ENCODE measurements at places on chromosomes 16 and 17.

DNA sequence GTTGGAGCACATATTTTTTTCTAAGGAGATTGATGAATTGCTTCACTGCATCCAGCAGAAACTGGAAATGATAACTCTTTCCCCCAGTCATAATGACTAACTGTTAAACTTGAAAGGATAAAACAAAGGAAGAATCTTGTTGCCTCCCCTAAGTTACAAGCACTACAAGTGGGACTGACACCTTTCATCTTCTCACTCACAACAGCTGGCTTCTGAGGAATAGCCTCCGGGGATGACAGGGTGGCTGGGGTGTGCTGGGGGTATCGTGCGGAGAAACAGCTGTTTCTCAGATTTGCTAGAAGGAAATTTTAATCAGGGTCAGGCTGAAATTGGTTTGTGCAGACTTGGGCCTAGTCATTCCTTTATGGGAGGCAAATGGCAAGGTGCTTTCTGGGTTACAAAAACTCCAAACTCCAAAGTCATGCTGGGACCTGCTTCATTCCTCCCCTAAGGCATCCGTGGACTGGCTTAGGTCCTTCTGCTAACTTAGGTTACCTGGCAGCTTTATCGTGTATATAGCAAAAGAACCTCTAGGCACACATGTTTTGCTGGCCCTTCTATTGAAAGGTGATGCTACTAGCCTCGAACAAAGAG is 557.2 kb downstream of the TOX3 start:
- no peak for DNase-seq

DNA sequence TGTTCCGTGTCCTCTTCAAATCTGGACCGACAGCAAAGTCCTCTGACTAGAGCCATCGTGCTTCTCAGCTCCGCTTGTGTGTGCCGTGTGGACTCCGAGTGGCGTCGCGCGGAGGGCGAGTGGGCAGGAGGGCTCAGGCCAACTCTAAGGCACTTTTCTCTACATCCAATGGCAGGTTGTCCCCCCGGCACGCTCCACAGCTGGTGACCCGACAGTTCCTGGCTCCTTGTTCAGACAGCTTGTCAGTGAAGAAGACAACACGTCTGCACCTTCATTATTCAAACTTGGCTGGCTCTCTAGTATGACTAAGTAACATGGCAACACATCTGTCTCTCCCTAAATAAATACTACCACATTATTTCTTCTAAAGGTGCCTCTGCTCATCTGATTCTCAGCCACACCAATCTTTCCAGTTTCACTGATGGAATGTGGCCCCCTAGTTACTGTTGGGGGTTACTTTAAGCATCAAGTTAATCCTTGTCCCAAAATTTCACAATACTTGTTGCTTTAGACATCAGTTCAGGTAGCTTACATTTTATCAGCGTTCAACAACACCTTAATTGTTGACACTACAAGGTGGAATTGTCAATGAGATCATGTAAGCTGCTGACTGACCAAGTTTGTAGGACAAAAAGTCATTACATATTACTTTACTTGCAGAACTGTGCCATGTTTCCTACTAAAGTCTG is 15.4 kb downstream of the COG1 start:
- DNase-seq, result no peak

DNA sequence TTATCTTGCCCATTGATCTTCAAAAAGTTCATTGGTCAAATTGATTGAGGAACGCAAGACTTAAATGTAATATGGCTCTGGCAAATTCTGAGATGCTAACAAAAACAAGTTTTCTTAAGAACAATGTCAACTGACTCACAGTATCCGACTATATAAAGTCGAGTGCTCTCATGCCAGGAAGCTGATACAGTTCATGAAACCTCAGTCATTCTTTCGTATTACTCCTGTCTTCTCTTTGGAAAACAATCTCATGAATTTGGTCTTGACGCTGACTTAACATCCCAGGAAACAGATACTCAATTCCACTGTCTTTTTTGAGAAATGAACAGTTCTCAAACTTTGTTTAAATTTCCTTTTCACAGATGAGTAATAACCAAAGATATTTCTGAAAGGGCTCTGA is 704.9 kb downstream of the MAF start:
- no peak for DNase-seq

DNA sequence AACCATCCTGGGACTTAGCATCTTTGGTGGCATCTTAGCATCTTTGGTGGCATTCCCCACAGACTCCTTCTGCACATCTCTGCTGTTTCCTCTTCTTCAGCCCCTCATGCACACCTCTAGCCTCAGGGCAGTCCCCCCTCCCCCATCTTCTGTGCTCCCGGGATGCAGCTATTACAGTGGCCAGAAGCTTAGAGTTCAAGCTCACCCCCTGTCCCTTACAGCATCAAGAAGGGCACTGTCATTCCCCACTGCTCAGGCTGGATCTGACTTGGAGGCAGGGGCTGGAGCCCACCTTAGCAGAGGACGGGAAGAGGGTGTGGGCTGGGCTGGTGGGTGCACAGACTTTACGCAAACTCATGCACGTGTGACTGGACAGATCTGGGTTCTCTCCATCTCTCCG is 650 bp downstream of the EPN3 start:
- DNase-seq, result no peak

GRCh38 chr17:43665084-43665936 is 3.6 kb upstream of the MEOX1 start:
- no peak for DNase-seq

- DNase-seq, result no peak
These were observed 159.7 kb upstream of the TBX2 start for GRCh38 chr17:61239953-61240352.

GRCh38 chr16:53099318-53100130 is 44.7 kb downstream of the CHD9 start:
- peak; percentile 66 for DNase-seq

GRCh38 chr17:48498164-48498850 is 32.5 kb downstream of the HOXB1 start:
- no peak for DNase-seq

- no peak for DNase-seq
These were observed 996 bp downstream of the STRADA start for GRCh38 chr17:63740464-63741142.

DNA sequence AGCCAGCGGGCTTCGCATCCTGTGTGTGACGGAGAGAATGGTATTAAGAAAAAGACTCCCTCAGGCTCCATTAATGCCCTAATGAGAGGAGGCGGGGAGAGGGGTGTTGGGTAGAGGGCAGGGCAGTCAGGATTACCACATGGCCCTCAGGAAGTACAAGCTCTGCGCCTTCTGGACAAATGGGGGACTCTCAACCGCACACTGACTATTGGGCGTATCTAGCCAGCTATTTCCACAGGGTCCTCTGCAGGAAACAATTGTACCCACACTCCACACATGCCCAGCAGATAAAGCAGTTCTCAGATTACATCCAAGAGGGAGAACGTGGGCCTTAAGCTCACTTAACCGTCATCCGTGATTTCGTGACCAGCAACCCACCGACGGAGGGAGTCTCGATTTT is 14.7 kb downstream of the NXN start:
- DNase-seq, result no peak

DNA sequence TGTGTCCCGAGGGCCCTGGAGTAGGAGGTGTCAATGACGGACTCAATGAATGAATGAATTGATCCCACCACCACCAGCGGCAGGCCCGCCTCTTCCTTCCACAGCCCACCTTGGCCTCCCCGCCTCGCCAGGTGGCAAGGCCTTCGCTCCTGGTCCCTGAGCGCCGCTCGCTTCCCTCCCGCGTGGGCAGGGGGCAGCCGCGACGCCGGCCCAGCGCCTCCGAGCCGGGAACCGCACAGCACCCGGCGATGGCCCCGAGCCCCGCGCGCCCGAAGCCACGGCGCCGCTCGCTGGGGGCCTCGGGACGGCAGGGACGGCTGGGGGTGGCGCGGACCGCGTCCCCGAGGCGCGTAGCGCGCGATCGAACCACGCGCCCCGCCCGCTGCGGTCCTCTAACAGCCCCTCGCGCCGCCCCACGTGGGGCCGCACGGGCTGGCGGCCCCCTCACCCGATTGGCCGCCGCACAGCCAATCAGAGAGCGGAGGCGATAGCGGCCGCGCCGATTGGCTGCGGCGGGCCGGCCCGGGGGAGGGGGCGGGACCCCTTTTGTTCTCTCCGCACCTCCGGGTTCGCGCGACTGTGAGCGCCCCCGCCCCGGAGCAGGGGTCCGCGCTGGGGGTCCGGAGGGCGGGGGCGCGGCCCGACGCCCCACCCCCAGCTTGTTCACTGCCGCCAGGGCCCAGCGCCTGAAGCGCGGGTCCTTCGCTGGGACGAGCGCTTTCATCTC is 31.4 kb downstream of the ACTG1 start:
- DNase-seq, result peak; percentile 95

GRCh38 chr17:57624386-57624785 is 120.7 kb downstream of the CCDC182 start:
- DNase-seq, result no peak

DNA sequence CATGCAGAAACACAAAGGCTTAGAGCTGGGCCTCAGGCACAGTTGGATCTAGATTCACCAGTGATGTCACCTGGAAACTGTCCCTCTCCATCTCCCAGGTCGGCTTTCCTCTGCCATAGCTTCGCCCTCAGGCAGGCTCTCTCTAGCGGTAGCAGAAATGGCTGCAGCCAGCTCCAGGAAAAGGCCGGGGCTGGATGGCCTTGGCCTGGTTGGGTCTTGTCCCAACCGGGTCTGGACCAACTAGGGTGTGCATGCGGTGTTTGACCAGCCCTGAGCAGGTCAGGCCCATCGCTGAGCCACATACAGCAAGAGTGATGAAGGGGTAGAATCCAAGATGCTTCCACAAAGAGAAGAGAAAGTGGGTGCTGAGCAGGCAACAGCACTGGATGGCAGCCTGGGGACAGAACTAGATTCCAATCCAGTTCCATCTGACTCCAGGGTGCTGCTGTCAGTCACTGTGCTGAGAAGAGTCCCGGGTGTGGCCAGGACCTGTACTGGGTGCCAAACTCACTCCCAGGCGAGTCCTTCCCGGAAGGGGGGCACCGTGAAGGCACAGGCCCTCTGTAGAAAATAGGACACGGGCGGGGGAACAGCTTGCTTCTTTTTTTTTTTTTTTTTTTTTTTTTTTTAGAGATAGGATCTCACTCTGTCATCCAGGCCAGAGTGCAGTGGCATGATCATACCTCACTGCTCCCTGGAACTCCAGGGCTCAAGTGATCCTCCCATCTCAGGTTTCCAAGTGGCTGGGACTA is 51.8 kb downstream of the SOCS3 start:
- no peak for DNase-seq

- DNase-seq, result no peak
These were observed 231.1 kb downstream of the SOX9 start for GRCh38 chr17:72351884-72352346.

- DNase-seq, result no peak
These were observed 33.2 kb downstream of the IRX6 start for GRCh38 chr16:55357241-55357640.

DNA sequence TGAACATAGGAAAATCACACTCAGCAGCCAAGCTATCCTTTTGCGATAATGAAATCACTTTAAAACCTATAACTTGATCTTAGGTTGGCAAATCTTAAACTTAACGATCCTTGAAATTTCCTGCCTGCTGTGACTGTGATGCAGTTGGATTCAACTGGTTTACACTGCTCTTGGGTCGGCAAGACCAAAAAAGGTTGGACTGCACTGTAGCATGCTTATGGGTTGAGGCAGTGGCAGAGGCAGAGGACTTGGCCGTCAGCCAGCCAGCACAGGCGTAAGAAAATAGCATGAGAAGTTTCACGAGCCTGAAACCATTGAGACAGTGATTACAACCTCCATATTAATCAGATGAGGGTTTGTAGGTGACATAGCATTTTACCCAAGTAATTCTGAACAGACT is 21.4 kb downstream of the WSB1 start:
- DNase-seq, result peak; percentile 62

GRCh38 chr17:4157618-4158333 is 14.8 kb downstream of the CYB5D2 start:
- no peak for DNase-seq
